Activated CD4-positive, alpha-beta memory T cell treated with anti-CD3 and anti-CD28 coated beads, Interleukin-2, amount 10 ng/mL, durations not matched to agents 7 days and 5 days (primary cell): ENCODE measurements at places on chromosomes 1 and 21. TPM values are rescaled to one million over a fixed set of nuclear protein-coding genes. Genes with fewer than 3 reads are reported as not detected.

Gene BTBD8
- 4.6 TPM for total RNA-seq

GRCh38 chr1:12760256-12760795 is 13.2 kb upstream of the PRAMEF12 start:
- H3K27ac ChIP-seq = no peak overlapping the region
- no peaks in the 10 kb centered on the region for H3K36me3 ChIP-seq
- no peak for DNase-seq

DNA sequence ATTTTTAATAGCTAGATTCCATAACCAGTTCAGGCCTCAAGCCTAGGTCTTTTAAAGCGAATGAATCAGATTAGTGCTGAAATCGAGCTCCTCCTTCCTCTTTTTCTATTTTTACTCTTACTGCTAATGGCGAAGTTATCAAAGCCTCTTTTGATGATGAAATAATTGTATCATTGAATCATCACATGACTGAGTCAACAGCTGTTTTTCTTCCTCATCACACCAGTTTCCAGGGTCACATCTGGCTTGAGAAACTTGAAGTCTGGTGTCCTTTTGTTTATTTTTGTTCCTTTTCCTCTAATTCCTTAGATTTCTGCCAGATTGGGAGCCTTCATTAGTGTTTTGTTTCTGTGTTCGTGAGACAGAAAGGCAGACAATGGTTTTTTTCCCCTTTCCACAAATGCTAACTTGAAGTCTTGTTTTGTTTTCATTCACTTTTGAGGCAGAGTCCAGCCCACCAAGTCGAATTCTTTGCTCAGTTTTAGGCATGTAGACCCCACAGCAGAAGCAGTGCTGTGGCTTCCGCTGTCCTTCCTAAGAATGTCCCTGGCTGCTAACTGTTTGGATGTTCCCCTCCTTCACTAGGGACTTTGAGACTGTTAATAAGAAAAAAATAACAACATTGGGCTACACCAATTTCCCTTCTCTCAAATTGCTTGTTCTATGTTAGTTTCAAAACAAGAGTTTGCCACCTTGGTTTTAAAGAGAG is 51.9 kb upstream of the FMOD start:
- peaks cover 42% of the 10 kb centered on the region for H3K27me3 ChIP-seq
- H3K27ac ChIP-seq = no peak overlapping the region
- H3K36me3 ChIP-seq = no peaks in the 10 kb centered on the region
- H3K4me1 ChIP-seq = no peaks in the 10 kb centered on the region

DNA sequence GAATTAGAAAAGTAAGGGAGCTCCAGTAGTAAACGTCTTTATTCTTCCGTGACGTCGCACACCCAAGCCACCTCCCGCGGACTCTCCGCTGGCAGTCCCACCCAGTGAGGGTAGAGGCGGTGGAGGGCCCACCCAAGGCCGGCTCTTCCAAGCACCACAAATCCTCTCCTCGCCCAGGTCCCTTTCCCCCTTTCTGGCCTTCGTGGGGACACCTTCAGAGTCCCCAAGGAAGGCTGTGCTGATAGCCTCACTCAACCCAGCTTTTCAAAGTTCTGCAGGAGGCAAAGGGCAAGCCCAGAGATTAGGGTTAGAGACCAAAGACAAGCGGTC is 349 bp upstream of the GPN2 start:
- no peak for DNase-seq
- peak overlapping the region; percentile 99 for H3K4me3 ChIP-seq
- no peaks in the 10 kb centered on the region for H3K27me3 ChIP-seq
- peaks cover 28% of the 10 kb centered on the region for H3K4me1 ChIP-seq

DNA sequence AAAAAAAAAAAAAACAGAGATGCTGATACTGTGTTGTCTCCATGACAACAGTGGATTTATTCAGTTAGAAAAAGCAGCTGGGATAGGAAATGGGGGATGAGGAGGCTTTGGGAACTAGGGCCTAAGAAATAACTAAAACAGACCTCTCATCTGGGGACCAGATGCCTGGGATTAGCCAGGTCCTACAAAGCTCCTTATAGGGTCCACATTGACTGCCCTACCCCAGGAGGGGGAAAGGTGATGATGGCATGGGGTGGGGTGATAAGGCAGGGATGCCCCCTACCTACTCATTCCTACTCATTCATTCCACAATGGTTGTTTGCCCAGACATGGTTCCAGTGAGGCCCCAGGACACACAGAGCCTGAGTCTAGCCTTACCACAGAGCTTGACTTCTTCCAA is 131.2 kb downstream of the PLXNA2 start:
- peaks cover 10% of the 10 kb centered on the region for H3K27me3 ChIP-seq
- no peaks in the 10 kb centered on the region for H3K4me1 ChIP-seq
- no peak for DNase-seq
- no peak overlapping the region for H3K27ac ChIP-seq

GRCh38 chr1:60636946-60637345 is 445.4 kb upstream of the NFIA start:
- DNase-seq = no peak
- H3K4me1 ChIP-seq = no peaks in the 10 kb centered on the region
- no peak overlapping the region for H3K27ac ChIP-seq
- H3K4me3 ChIP-seq = no peak overlapping the region
- H3K36me3 ChIP-seq = no peaks in the 10 kb centered on the region

DNA sequence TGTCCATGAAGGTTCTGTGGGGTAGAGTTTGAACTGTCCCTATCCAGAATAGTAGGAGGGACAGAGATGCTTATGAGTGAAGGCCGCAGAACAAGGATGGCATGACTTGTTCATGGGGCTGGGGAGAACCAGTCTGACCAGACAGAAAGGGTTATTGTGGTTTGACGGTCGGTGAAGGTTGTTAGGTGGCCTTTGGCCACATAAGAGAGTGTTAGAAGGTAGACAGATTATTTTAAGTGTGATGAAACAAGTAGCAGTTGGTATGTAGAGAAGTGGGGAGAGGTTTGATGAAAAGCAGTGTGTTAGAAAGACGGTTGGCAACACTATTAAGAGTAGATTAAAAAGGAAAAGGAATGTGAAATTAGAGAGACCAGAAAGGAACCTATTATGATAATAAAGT is 355.1 kb downstream of the DISC1 start:
- peaks cover 4% of the 10 kb centered on the region for H3K4me1 ChIP-seq
- no peaks in the 10 kb centered on the region for H3K36me3 ChIP-seq
- DNase-seq = no peak
- H3K4me3 ChIP-seq = no peak overlapping the region

DNA sequence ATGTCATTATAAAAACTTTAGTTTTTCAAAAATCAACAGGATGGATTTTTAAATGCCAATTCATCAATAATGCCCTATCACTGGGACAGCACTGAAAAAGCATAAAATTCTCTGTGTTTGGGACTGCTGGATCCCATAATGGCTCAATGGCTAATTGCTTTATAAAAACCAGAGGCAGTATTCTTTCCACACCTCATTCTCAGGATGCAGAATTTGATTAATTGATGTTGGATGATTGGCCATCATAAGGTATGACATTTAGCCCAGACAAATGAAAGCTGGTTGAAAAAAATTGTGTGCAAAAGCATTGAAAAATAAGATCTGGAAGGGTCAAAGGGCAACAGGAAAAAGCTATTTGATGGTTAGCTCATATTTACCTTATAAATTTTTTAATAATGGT is 362.2 kb upstream of the SNX7 start:
- no peaks in the 10 kb centered on the region for H3K36me3 ChIP-seq
- H3K27me3 ChIP-seq = peaks cover 3% of the 10 kb centered on the region
- no peak overlapping the region for H3K27ac ChIP-seq
- no peak overlapping the region for H3K4me3 ChIP-seq
- no peaks in the 10 kb centered on the region for H3K4me1 ChIP-seq

- peaks cover 6% of the 10 kb centered on the region for H3K36me3 ChIP-seq
- H3K27me3 ChIP-seq = no peaks in the 10 kb centered on the region
- no peak overlapping the region for H3K4me3 ChIP-seq
- no peak overlapping the region for H3K27ac ChIP-seq
These were observed 28.1 kb downstream of the TMEM50B start for GRCh38 chr21:33451634-33452071.

Gene GJA5
- total RNA-seq = not detected

- H3K27me3 ChIP-seq = no peaks in the 10 kb centered on the region
- H3K4me1 ChIP-seq = no peaks in the 10 kb centered on the region
- no peak for DNase-seq
- no peaks in the 10 kb centered on the region for H3K36me3 ChIP-seq
- H3K4me3 ChIP-seq = no peak overlapping the region
- no peak overlapping the region for H3K27ac ChIP-seq
These were observed 21.5 kb upstream of the HMGB4 start for GRCh38 chr1:33842348-33842747.

Gene FBXO28
- 25.5 TPM for total RNA-seq

GRCh38 chr1:233022246-233022645 is 71.8 kb downstream of the NTPCR start:
- peaks cover 4% of the 10 kb centered on the region for H3K4me1 ChIP-seq
- no peak overlapping the region for H3K4me3 ChIP-seq

Gene C1orf74
- 2.1 TPM for total RNA-seq

DNA sequence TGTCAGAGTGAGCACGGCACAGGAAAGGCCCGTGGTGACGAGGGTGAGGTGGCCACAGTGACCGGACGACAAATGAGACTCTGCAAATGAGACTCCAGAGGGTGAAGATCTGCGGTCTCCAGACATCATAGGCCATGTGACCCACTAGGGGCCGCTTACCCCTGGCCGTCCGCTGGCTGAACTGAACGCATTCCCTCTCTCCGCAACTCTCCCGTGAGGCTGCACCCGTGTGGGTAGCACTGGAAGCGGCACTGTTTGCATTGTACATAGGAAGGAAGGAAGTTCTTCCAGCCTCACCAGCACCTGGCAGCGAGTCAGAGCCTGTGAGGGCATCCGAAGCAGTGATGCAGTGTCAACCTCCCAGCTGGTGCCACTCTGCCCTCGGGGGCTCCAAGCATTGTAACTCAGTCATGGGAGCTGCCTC is 23.6 kb upstream of the SPSB1 start:
- peaks cover 3% of the 10 kb centered on the region for H3K27me3 ChIP-seq
- no peak overlapping the region for H3K27ac ChIP-seq
- DNase-seq = no peak
- H3K36me3 ChIP-seq = no peaks in the 10 kb centered on the region
- no peak overlapping the region for H3K4me3 ChIP-seq

Gene GJA8
- total RNA-seq = not detected

GRCh38 chr1:4121293-4121684 is 221.2 kb upstream of the C1orf174 start:
- no peak overlapping the region for H3K4me3 ChIP-seq
- no peaks in the 10 kb centered on the region for H3K27me3 ChIP-seq
- no peaks in the 10 kb centered on the region for H3K4me1 ChIP-seq
- H3K27ac ChIP-seq = no peak overlapping the region
- DNase-seq = no peak
- H3K36me3 ChIP-seq = no peaks in the 10 kb centered on the region

DNA sequence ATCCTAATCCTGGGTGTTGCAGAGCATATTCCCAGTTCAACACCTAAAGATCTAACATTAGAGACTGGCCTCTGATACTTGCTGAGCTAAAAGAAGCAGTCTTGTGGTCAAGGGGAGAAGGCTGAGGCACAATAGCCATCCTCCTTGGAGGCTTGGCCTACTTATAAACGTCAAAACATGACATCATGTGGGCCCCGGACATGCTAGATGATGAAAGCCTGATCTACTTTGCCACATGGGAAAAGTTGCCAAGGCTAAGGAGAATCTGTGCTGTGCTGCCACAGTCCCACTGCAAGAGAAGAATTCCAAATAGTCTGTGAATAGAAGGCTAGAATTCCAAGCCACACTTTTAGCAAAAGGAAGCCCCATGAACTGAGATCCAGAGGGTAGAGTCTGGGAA is 43.9 kb upstream of the SAMD13 start:
- no peak overlapping the region for H3K4me3 ChIP-seq
- H3K27me3 ChIP-seq = no peaks in the 10 kb centered on the region
- no peaks in the 10 kb centered on the region for H3K36me3 ChIP-seq
- DNase-seq = no peak
- H3K27ac ChIP-seq = no peak overlapping the region
- H3K4me1 ChIP-seq = no peaks in the 10 kb centered on the region

GRCh38 chr1:30845904-30846290 is 62.7 kb downstream of the SDC3 start:
- H3K4me3 ChIP-seq = no peak overlapping the region
- H3K36me3 ChIP-seq = no peaks in the 10 kb centered on the region
- no peak overlapping the region for H3K27ac ChIP-seq
- H3K4me1 ChIP-seq = no peaks in the 10 kb centered on the region

Gene FBXO2
- 1.8 TPM for total RNA-seq

- H3K4me3 ChIP-seq = no peak overlapping the region
- H3K27ac ChIP-seq = no peak overlapping the region
- no peaks in the 10 kb centered on the region for H3K36me3 ChIP-seq
- peaks cover 11% of the 10 kb centered on the region for H3K27me3 ChIP-seq
These were observed 7.1 kb upstream of the DDI2 start for GRCh38 chr1:15610167-15610566.

DNA sequence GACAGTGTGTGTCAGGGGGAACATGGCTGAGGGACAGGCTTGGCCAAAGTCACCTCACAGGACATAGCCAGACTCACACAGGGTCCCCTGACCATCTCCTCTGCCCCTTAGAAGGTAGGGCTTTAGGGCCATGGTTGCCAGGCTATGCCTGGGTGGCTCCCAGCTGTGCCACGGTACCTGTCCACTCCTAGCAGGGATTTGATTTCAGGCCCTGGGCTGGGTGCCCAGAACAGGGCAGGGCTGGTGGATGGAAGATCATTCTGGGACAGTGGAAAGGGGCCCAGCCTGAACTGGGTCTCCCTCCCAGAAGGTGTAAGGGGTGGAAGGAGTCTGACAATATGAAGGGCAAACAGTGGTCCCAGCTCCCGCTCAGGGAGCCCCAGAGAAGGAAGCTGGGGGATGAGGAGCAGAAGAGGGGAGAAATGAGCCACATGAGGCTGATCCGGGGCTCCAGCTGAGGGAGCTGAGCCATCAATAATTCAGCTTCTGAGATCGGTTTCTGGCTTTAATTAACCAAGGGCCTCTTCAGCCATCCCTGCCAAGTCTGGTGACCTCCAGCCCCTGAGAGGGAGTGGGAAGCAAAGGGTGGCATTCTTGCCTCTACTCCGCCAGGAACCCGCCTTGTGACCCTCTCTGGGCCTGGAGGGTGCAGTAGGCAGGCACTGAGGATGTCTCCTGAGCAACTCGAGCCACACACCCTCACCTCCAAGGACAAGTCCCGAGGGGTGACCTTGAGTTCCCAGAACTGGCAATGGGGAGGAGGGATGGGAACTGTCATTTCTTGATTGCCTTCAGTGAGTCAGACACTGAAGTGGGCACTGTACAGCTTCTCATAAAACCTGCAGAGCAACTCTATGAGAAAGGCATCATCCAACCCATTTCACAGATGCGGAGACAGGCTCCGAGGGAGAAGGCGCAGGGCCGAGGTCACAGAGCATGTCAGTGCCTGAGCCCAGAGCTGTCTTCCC is 2.1 kb downstream of the CD164L2 start:
- no peak overlapping the region for H3K27ac ChIP-seq
- DNase-seq = no peak
- H3K36me3 ChIP-seq = no peaks in the 10 kb centered on the region
- peaks cover 8% of the 10 kb centered on the region for H3K27me3 ChIP-seq
- H3K4me1 ChIP-seq = no peaks in the 10 kb centered on the region

- no peak overlapping the region for H3K27ac ChIP-seq
- no peaks in the 10 kb centered on the region for H3K27me3 ChIP-seq
- DNase-seq = no peak
- H3K4me1 ChIP-seq = peaks cover 24% of the 10 kb centered on the region
These were observed 24.1 kb downstream of the POGZ start for GRCh38 chr1:151435174-151435573.

Gene HES3
- not detected for total RNA-seq

- peaks cover 3% of the 10 kb centered on the region for H3K4me1 ChIP-seq
- H3K36me3 ChIP-seq = no peaks in the 10 kb centered on the region
- DNase-seq = no peak
- H3K27ac ChIP-seq = no peak overlapping the region
These were observed 44.9 kb upstream of the TSPAN2 start for GRCh38 chr1:115134231-115134630.
